Sigmoid colon (tissue), 7 donors: ENCODE measurements at places on chromosomes 16 and 17. TPM values are rescaled to one million over a fixed set of nuclear protein-coding genes. Genes with fewer than 3 reads are reported as not detected.

Gene CD300LG
- 1.5 TPM for total RNA-seq

Gene TEDC2
- not detected for total RNA-seq

Gene SLC5A10
- not detected for total RNA-seq

Gene CWC25
- total RNA-seq: 17.8 TPM

Gene PPP1R1B
- total RNA-seq: 8.4 TPM

Gene BTBD17
- not detected for total RNA-seq

- no peaks in the 10 kb centered on the region for H3K27me3 ChIP-seq
- H3K27ac ChIP-seq: no peak overlapping the region
- no peaks in the 10 kb centered on the region for H3K36me3 ChIP-seq
- H3K4me1 ChIP-seq: no peaks in the 10 kb centered on the region
These were observed 195.3 kb upstream of the RPL38 start for GRCh38 chr17:74008196-74008595.

GRCh38 chr17:75806822-75807500 lies 22.4 kb downstream of the UNK start:
- H3K4me3 ChIP-seq: no peak overlapping the region
- no peaks in the 10 kb centered on the region for H3K36me3 ChIP-seq
- no peaks in the 10 kb centered on the region for H3K4me1 ChIP-seq
- no peak overlapping the region for H3K27ac ChIP-seq
- H3K27me3 ChIP-seq: no peaks in the 10 kb centered on the region
- no peak for DNase-seq

DNA sequence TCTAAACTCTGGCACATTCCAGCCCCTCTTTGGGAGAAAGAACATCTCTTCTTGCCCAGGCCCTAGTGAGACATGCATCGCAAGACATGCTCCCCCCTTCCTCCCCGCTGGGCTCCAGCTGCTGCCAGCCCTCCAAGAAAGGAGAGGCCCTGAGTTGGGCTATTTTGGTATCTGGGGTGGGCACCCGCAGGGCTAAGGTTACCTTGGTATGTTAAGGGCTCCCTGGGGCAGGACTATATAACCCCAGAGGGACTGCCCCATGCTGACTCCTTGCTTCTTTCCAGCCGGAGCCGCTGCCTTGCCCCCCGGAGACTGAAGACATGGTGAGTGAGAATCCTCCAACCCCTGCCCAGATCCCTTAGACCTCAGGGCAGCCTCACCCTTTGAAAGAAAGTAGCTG lies at the start of gene MYL11:
Gene MYL11, plus strand, starts transcription at position 265 of the 400 bp plus-strand sequence. Its CDS starts 56 bp downstream, at position 321.
- H3K4me1 ChIP-seq: peaks cover 28% of the 10 kb centered on the region
- H3K27me3 ChIP-seq: no peaks in the 10 kb centered on the region
- H3K27ac ChIP-seq: peak within 1 kb of the TSS; percentile 98
- H3K4me3 ChIP-seq: no peak within 1 kb of the TSS
- DNase-seq: no peak
- no peaks in the 10 kb centered on the region for H3K36me3 ChIP-seq

GRCh38 chr17:36691606-36692005 lies 90.2 kb downstream of the MRM1 start:
- H3K4me3 ChIP-seq: no peak overlapping the region
- no peaks in the 10 kb centered on the region for H3K36me3 ChIP-seq
- no peaks in the 10 kb centered on the region for H3K4me1 ChIP-seq
- no peak for DNase-seq
- no peak overlapping the region for H3K27ac ChIP-seq
- peaks cover 4% of the 10 kb centered on the region for H3K27me3 ChIP-seq

DNA sequence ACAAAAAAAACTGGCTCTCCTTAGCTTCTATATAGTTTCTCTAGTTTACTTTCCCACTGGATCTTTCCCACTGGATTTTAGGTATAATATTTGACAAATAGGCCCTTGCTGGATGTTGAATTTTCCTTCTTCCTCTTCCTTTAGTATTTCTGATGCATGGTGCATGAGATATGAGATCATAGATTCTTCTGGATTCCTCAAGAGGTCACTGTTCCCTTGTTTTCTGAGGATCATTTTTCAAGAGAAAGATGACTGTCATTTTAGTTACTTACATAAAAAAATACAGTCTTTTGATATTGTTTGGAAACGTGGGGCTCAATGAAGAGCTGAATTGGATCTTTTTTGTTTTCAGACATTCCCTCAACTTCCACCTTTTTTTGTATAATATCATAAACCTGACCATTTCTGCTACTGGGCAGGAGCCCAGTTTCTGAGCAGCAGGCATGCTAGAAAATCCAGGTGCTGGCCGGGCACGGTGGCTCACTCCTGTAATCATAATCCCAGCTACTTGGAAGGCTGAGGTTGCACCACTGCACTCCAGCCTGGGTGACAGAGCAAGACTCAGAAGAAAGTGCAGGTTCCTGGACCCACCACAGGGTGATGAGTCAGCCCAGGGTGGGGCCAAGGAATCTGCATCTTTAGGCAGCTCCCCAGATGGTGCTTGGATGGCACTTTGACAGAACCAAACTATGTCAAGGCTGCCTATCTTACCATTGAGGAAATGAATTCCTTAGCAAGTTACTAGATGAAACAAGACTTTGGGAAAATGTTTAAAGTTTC lies 70.3 kb downstream of the SDR42E1 start:
- no peaks in the 10 kb centered on the region for H3K36me3 ChIP-seq
- no peak for DNase-seq
- H3K4me1 ChIP-seq: peaks cover 4% of the 10 kb centered on the region

DNA sequence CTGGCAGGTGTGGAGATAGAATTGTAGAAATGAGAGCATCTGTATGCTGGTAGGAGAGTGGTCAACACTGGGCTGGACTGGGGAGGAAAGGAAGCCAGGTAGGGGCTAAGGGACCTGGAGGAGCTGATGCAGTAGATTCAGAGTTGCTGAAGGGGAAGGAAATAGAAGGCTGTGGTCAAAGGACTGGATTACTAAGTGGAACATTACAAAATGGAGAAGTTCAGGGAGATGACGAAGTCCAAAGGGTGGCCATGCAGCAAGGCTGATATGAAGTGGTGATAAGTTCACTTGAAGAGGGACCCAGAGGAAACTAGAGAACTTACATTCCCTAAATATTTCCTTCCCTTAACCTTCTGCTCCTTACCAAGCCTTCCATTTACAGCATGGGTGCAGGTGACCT lies 8.6 kb upstream of the CCL2 start:
- no peak for DNase-seq
- no peak overlapping the region for H3K4me3 ChIP-seq
- no peaks in the 10 kb centered on the region for H3K4me1 ChIP-seq

DNA sequence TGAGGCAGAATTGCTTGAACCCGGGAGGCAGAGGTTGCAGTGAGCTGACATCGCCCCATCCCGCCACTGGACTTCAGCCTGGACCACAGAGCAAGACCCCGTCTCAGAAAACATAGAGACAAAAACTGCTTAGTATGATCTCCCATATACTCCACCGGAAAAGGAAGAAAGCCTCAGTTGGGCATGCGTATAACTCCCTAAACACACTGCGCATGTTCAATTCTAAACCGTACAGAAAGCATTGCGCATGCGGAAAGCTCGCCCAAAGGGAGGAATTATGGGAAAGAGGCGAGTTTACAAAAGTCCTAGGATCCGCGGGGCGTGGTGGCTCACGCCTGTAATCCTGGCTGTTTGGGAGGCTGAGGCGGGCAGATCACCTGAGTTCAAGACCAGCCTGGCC lies 312.7 kb upstream of the ERCC4 start:
- H3K27me3 ChIP-seq: no peaks in the 10 kb centered on the region
- no peaks in the 10 kb centered on the region for H3K4me1 ChIP-seq
- DNase-seq: no peak
- no peak overlapping the region for H3K27ac ChIP-seq
- no peak overlapping the region for H3K4me3 ChIP-seq

GRCh38 chr17:57086069-57086930 lies 1.3 kb downstream of the AKAP1 start:
- no peaks in the 10 kb centered on the region for H3K27me3 ChIP-seq
- peak; percentile 75 for DNase-seq
- H3K27ac ChIP-seq: peak overlapping the region; percentile 98
- peaks cover 49% of the 10 kb centered on the region for H3K4me1 ChIP-seq
- H3K36me3 ChIP-seq: no peaks in the 10 kb centered on the region

DNA sequence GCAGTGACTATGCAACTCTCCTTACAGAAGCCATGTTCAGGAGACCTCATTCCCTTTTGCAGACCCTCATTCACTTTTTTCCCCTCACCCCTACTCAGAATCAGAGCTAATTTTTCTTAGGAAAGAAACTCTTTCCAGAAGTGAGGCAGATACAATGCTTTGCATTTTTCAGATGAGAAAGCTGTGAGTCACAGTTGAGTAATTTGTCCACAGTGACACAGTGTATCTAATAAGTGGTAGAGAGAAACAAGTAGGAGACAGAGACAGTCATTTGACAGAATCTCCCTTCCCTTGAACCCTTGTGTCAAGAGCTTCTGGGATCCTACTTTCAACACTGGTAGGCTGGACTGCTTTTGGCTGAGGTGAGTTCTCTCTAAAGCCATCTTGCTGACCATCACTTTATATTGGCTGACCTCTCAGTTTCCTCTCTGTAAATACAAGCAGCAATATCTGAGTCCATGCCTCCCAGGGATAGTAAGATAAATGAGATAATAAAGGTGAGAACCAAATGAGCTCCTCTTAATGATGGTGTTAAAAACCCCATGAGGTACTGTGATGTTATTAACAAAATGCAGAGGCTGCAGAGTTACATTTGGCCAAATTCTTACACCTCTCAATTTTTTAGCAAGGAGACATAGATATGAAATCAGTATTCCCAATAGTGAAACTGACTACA lies 130.8 kb downstream of the CA10 start:
- H3K36me3 ChIP-seq: no peaks in the 10 kb centered on the region
- H3K27ac ChIP-seq: no peak overlapping the region
- H3K4me3 ChIP-seq: no peak overlapping the region
- peaks cover 20% of the 10 kb centered on the region for H3K4me1 ChIP-seq
- no peak for DNase-seq
- no peaks in the 10 kb centered on the region for H3K27me3 ChIP-seq

DNA sequence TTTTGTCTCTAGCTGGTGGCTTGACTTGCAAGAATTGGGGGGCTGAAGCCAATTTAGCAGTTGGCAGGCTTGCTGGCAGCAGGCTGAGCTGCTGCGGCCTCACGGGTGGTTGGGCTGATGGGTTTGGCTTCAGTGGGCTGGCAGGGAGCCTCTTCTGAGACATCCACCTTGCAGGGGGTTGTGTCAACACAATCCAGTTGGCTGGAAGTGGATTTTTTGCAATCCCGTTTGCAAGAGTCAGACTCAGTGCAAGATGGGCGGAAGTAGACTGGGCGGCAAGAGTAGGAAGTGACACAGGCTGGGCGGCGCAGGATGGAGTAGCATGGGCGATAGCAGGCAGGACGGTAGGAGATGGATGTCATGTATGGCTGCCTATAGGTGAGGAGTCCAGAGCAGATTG lies 1.5 kb downstream of the KRTAP16-1 start:
- no peaks in the 10 kb centered on the region for H3K27me3 ChIP-seq
- no peak overlapping the region for H3K27ac ChIP-seq
- DNase-seq: no peak
- H3K4me3 ChIP-seq: no peak overlapping the region
- no peaks in the 10 kb centered on the region for H3K36me3 ChIP-seq

GRCh38 chr17:73305845-73306836 lies 5.7 kb downstream of the CDC42EP4 start:
- H3K4me3 ChIP-seq: peak overlapping the region; percentile 29
- H3K27ac ChIP-seq: peak overlapping the region; percentile 100
- H3K4me1 ChIP-seq: peaks cover 85% of the 10 kb centered on the region
- no peaks in the 10 kb centered on the region for H3K27me3 ChIP-seq
- DNase-seq: no peak

DNA sequence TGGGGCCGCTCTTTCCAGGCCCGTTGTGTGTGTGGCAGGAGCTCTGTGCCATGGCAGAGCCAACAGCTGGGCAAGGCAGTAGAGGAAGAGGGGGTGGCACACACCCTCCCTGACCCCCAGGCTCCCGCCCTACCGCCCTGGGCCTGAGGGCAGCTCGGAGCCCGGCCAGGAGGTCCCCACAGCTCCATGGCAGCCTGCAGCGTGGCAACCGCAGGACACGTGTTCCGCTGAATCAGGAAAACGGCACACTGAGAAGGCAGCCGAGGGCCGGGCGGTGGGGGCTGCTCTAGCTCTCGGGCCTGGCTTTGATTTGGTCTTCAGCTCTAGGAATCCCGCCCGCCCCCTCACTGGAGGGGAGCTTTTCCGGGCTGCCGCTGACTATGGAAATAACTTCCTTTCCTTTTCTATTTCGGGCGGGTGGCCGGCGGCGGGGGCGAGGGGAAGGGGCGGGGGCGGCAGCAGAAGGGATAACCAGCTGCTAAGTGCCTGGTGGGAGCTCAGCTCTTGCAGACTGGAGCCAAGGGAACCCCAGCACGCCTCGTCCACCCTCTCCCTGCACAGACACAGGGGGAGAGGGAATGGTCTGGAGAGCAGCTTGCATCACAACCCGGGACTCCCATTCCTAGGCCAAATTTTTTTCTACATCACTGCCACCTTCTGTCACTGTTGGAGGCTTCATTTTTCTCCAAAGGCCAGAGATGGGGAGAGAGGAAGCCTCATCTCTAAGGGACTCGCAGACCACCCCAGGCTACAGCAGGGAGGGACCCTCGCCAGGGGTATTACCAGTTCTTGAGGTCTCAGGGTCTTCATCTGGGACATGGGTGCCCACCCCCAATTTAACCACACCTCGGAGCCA lies 24.8 kb upstream of the MRPS23 start:
- H3K27ac ChIP-seq: peak overlapping the region; percentile 94
- no peaks in the 10 kb centered on the region for H3K27me3 ChIP-seq
- peak; percentile 89 for DNase-seq

GRCh38 chr16:12518241-12519175 lies 285.2 kb downstream of the CPPED1 start:
- no peak overlapping the region for H3K27ac ChIP-seq
- H3K4me1 ChIP-seq: no peaks in the 10 kb centered on the region
- H3K27me3 ChIP-seq: no peaks in the 10 kb centered on the region
- DNase-seq: no peak
- H3K36me3 ChIP-seq: no peaks in the 10 kb centered on the region
- no peak overlapping the region for H3K4me3 ChIP-seq

DNA sequence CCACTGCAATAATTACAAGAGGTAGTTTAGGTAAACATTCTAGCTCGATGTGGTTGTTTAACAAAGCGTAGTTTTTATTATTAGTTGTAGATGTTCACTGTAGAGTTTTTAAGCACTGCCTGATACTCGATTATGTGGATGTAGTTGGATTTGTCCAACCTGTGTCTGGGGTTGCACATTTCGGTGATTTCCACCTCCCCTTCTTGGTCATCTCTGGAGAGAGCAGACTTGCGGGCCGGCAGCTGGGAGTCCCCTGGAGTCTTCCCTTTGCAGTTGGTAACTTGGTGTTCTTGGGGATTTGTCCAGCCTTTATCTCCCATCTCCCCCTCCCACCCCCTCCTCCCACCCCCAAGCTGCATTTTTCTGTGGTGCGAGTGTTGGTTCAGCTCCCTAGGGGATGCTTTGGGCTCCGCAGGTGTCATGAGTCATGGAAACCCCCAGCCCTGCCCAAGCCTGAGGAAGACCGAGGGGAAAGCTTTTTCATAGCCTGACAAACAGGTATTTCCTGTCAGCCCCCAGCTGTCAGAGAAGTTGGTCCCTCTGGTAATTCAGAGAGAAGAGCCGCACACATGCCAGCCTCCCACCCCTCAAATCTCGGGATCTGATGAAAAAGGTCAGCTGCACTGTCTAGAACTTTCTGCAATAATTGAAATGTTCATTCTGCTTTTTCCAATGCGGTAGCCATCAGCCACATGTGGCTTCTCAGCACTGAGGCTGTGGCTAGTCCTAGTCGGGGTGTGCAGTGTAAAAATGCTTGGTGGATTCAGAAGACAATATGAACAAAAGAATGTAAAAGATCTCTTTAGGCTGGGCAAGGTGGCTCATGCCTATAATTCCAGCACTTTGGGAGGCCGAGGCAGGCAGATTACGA lies 50.3 kb downstream of the KSR1 start:
- no peaks in the 10 kb centered on the region for H3K27me3 ChIP-seq
- H3K36me3 ChIP-seq: no peaks in the 10 kb centered on the region
- no peak overlapping the region for H3K4me3 ChIP-seq
- no peak for DNase-seq
- peaks cover 22% of the 10 kb centered on the region for H3K4me1 ChIP-seq
